T-helper 17 cell (primary cell): ENCODE measurements at places on chromosomes 12 and 14. TPM values are rescaled to one million over a fixed set of nuclear protein-coding genes. Genes with fewer than 3 reads are reported as not detected.

The RGS6 gene
- total RNA-seq: 0.90 TPM

DNA sequence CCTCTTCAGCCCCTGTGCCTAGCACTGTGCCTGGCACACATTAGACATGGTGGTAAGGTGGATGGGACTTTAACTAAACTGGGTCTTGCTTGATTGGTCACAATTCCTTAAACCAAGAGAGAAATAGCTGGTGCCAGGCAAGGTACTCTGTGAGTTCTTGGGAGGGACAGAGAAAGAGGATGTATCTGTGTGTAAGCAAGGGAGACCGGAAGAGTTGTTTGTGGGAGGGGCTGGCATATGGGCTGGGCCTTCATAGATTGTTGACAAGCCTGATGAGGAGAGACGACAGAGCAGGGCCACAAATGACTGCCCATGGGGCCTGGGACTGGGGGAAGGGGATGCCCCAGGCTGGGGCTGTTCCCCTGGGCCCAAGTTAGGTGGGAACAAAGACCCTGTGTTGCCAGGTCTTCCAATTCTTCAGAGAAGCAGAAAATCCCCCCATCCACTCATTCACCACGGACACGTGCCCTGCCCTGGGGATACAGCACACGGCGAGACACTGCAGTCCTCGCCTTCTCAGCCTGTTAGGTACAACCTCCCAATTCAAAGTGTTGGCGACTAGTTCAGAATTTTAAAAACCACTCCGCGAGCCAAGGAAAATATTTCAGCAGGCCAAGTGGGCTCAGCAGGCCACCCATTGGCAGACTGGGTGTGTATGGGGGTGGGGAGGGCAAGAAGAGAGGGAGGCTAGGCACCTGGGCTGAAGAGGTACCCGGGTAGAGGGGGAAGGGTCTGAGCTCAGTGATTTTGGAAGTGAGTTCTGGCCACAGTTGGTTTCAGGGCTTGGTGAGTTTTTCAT lies 11.4 kb upstream of the CYP46A1 start:
- no peak for DNase-seq

- DNase-seq: no peak
Measured at GRCh38 chr14:61948376-61948775, 186.2 kb downstream of the SNAPC1 start.

DNA sequence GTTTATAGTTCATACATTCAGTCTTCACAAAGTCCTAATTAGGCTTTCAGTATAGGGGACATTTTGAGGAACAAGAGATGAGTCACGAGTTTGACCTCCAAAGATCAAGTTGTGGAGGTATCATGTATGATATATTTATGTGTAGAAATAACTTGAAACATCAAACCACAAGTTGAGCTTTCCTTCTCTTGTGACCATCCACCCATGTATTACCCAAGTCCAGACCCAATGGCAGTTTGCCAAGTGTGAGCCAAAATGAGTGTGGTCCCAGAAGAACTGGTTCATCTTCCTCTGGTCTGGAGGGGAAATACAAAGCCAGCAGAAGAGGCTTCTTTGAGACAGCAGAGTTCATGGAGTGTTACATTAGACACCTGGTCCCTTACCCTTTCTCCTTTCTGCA lies 104.9 kb downstream of the ATP23 start:
- DNase-seq: no peak

- DNase-seq: no peak
Measured at GRCh38 chr12:88579601-88580050, 645 bp downstream of the KITLG start.

The GPRC5D gene
- total RNA-seq: not detected
